ENCODE measurements at places on chromosomes 16 and 17. TPM values are rescaled to one million over a fixed set of nuclear protein-coding genes. Genes with fewer than 3 reads are reported as not detected.

DNA sequence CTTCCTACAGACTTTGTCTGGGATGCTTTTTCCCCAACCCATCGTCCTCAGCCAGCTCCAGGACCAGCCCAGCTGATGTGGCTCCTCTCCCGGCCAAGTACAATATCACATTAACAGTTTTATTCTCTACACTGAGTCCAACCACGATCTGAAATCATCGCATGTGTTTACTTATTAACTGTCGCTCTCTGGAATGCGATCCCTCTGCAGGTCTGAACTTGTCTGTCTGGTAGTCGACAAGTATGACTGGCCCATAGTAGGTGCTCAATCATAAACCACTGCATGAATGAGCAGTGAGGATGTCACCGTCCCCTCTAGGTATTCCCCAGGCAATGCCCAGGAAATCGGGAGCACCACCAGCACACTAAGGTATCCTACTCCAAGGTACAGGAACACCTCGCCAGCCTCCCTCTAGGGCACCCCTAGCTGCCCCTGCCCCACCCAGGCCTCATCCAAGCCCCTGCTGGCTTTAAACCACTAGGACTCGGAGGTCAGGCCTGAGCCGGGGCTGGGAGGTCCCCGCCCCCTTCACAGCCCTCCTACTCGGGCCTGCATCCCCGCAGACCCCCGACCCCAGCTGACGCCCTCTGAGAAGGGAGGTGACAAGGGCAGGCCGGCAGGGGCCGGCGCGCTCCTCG is 27.7 kb downstream of the RTN4RL1 start:
- H3K4me3 ChIP-seq: peak overlapping the region; percentile 51
- no peak for DNase-seq
- no peaks in the 10 kb centered on the region for H3K27me3 ChIP-seq
- H3K36me3 ChIP-seq: no peaks in the 10 kb centered on the region

DNA sequence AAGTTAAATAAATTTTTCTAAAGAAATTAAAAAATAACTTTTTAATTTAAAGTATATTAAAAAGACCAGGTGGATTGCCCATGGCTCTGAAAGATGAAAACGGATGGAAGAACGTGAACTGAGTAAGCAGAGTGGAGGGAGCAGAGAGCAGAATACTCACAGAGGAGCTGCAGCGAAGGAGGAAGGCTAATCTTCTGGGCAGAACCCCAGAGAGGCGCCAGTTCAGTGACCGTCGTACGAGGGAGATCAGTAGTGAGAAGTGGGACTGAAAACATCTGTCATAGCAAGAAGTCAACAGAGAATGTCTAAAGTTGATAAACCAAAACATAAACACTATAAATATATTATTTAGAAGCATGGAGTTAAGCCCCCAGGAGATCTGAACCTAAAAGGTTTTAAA is 34.9 kb downstream of the UBE2G1 start:
- no peak for DNase-seq
- H3K4me1 ChIP-seq: peaks cover 7% of the 10 kb centered on the region
- no peak overlapping the region for H3K27ac ChIP-seq
- H3K36me3 ChIP-seq: no peaks in the 10 kb centered on the region

DNA sequence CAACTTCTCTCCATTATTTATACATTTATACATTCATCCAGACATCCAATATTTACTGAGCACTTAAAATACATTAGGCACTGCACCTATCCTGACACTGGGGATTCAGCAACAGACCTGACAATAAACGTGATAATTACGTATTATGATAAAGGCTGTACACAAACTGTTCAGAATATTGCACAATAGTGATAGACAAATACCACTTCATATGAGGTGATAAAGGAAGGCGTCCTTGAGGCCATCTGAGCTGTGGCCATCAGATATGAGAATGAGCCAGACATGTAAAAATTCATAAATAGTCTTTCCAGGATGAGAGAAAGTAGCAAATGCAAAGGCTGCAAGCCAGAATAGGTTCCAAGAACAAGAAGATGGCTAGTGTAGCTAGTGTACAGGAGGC is 8.6 kb downstream of the USP32 start:
- H3K36me3 ChIP-seq: no peaks in the 10 kb centered on the region
- no peak overlapping the region for H3K4me3 ChIP-seq
- H3K27ac ChIP-seq: no peak overlapping the region
- DNase-seq: no peak
- no peaks in the 10 kb centered on the region for H3K4me1 ChIP-seq

DNA sequence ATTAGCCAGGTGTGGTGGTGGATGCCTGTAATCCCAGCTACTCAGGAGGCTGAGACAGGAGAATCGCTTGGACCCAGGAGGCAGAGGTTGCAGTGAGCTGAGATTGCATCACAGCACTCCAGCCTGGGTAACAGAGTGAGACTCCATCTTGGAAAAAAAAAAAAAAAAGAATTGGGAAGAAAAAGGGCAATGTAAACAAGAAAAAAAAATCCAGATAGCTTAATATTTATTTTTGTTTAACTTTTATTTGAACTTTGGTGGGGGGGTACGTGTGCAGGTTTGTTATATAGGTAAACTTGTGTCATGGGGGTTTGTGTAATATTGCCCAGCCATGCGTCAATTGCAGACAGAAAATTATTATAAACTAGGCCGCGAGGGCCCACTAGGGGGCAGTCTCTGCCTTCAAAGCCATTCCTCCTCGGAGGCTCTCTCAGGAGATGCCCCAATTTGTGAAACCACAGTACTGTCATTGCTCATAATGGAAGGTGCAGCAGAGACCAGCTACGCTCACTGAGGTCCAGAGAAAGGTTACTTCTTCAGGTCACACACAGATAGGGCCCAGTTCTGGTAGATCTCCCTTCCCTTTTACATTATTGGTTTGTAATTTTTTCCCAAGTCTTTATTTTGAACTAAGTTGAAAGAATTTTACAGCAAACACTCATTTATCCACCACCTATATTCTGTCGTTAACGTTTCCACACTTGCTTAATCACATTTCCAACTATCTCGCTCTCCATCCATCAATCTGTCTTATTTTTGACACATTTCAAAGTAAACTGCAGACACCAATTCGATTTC is 206.2 kb downstream of the PRKCB start:
- no peak overlapping the region for H3K27ac ChIP-seq
- no peaks in the 10 kb centered on the region for H3K36me3 ChIP-seq
- peak; percentile 47 for DNase-seq
- H3K4me1 ChIP-seq: no peaks in the 10 kb centered on the region

- no peak for DNase-seq
- H3K4me1 ChIP-seq: no peaks in the 10 kb centered on the region
- no peaks in the 10 kb centered on the region for H3K36me3 ChIP-seq
- no peak overlapping the region for H3K4me3 ChIP-seq
- H3K27ac ChIP-seq: no peak overlapping the region
Observed at GRCh38 chr17:2207815-2208515, 95.6 kb downstream of the SMG6 start.

The CEMP1 gene
- not detected for total RNA-seq

GRCh38 chr17:49994085-49995054 is 654 bp downstream of the DLX3 start:
- H3K4me1 ChIP-seq: peaks cover 13% of the 10 kb centered on the region
- no peak overlapping the region for H3K27ac ChIP-seq
- H3K27me3 ChIP-seq: no peaks in the 10 kb centered on the region
- no peak for DNase-seq

DNA sequence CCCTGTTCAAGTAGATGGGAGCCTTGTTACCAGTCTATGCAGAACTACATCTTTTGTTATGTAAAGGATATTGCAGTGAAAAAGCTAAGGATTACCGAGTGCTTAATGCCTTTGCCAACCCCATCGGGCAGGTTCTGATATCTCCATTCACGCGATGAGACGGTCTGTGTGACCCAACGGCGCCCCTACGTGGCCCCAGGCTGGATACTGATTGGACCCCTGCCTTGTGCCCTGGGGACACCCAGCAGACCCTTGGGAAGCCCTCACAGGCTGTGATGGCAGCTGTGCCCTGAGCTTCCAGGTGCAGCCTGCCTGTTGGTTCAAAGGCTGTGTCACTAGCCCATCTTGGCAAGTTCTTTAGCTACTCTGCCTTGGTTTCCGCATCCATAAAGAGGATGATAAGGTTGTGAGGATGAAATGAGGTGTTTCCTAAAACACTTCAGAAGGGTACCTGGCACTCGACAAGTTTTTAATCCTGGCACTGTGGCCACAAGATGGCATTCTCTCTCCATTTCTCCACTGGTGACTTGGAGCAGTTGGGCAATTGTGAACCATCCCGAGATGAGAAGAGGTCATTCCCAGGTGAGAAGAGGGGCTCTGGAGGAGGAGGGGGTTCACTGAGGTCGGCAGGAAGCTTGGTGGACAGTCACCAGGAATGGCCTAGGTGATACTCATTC is 33.6 kb downstream of the HAPSTR1 start:
- H3K27ac ChIP-seq: no peak overlapping the region
- H3K27me3 ChIP-seq: no peaks in the 10 kb centered on the region
- no peaks in the 10 kb centered on the region for H3K36me3 ChIP-seq
- no peak overlapping the region for H3K4me3 ChIP-seq
- DNase-seq: no peak

The SGF29 gene
- 31.9 TPM for total RNA-seq

DNA sequence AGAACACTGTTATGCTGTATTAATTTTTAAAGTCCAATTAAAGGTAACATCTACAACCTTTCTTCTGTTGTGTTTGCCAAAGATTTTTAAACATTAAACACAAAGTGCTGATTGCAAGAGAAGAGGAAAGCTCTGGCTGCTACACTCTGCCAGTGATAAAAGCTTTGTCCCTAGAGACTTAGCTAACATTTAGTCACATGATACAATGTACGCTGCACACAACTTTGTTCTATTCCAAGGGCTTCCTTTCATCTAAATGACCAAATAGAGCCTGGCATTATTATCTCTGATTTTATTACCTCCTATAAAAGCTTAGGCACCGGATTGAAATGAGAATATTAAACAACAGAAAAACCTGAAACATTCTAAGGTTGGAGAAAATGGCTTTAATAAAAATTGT is 388.7 kb upstream of the PMFBP1 start:
- no peaks in the 10 kb centered on the region for H3K4me1 ChIP-seq
- H3K36me3 ChIP-seq: no peaks in the 10 kb centered on the region
- no peak for DNase-seq
- H3K4me3 ChIP-seq: no peak overlapping the region
- H3K27me3 ChIP-seq: no peaks in the 10 kb centered on the region

- H3K27me3 ChIP-seq: no peaks in the 10 kb centered on the region
- H3K4me1 ChIP-seq: peaks cover 66% of the 10 kb centered on the region
- no peak for DNase-seq
- no peak overlapping the region for H3K4me3 ChIP-seq
Observed at GRCh38 chr17:81027591-81028505, 7.1 kb upstream of the BAIAP2 start.

DNA sequence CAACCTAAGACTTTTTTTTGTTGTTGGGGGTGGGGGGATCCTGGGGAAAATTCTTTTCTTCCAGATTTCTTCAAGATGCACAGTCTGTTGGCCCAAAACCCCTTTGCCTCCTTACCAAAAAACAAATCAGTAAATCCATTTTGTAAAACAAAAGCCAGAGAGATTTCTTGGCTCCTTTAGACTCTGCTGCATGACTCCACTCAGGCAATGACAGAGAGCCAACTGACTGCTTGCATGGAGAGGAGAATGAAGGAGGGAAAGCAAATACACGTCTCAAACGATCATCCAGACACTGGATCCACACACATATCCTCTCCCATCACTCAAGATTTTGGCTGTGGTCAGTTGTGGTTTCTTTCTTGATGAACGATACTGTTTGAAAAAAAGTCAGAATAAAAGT is 13.8 kb downstream of the COPRS start:
- no peak overlapping the region for H3K4me3 ChIP-seq
- DNase-seq: no peak
- H3K27ac ChIP-seq: no peak overlapping the region
- no peaks in the 10 kb centered on the region for H3K27me3 ChIP-seq

The CDT1 gene
- total RNA-seq: not detected

DNA sequence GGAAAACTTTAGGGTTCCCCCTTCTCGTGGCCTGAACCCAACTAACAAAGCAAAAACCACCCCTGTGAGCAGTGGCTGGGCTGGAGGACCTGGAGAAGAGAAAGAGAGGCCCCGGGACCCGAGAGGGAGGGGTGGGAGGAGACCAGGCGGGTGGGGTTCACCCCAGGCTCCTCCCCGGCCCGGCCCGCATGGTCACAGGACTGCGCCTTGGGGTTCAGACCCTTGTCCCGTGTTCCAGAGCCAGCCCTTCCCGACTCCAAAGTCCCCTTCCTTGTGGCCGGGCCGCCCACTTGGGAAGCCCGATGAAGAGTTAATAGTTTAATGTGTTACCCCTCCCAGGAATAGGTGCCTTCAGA is 852 bp downstream of the MARVELD3 start:
- peaks cover 2% of the 10 kb centered on the region for H3K27me3 ChIP-seq
- no peaks in the 10 kb centered on the region for H3K36me3 ChIP-seq
- H3K4me3 ChIP-seq: peak overlapping the region; percentile 8

- H3K27ac ChIP-seq: peak within 1 kb of the TSS; percentile 95
- peak; percentile 67 for DNase-seq
- H3K4me1 ChIP-seq: no peaks in the 10 kb centered on the region
- H3K4me3 ChIP-seq: peak within 1 kb of the TSS; percentile 81
- peaks cover 5% of the 10 kb centered on the region for H3K36me3 ChIP-seq
- H3K27me3 ChIP-seq: no peaks in the 10 kb centered on the region
Observed at GRCh38 chr16:89217388-89218191, at the start of gene ZNF778. TSS of gene ZNF778 (plus strand) at chr16:89217703. CDS start at chr16:89221128, 3,425 bp downstream.

DNA sequence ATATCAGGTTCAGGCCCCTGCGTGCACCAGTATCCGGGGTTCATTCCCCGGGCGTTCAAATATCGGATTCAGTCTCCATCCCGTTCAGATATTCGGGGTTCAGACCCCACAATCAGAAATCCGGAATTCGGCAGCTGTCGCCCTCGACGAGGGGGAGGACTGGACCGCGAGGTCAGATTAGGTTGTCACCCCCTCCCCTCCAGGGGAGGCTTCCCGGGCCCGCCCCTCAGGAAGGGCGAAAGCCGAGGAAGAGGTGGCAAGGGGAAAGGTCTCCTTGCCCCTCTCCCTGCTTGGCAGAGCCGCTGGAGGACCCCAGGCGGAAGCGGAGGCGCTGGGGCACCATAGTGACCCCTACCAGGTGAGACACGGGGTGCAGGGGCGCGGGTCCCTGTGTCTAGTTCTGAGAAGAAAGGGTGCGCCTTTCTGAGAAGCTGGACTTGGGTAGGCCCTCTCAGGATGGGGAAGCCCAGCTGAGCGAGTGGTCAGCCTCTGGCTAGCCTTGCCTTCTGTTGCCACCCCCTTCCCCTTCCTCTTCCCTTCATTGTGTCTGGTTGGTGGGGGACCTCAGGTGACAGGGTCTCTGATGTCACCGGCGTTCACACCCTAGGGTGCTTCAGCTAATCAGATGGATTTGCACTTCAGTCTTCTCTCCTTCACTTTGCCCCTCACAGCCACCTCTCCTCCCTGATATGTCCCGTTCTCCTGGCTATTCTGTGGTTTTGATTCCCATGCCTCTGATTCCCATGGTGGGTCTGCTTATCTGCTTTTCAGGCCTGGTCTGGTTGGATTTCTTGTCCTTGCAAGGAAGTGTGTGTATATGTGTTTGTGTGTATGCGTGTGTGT is 844 bp downstream of the TAOK2 start:
- H3K27ac ChIP-seq: peak overlapping the region; percentile 94
- DNase-seq: no peak
- peaks cover 13% of the 10 kb centered on the region for H3K36me3 ChIP-seq

- H3K27me3 ChIP-seq: no peaks in the 10 kb centered on the region
- no peaks in the 10 kb centered on the region for H3K36me3 ChIP-seq
- no peak overlapping the region for H3K4me3 ChIP-seq
- DNase-seq: no peak
Observed at GRCh38 chr16:65875381-65876055, 491.0 kb upstream of the CDH5 start.

GRCh38 chr17:74419928-74420411 is 11.9 kb upstream of the GPRC5C start:
- H3K27ac ChIP-seq: no peak overlapping the region
- no peaks in the 10 kb centered on the region for H3K27me3 ChIP-seq
- H3K4me1 ChIP-seq: no peaks in the 10 kb centered on the region
- no peak for DNase-seq
- no peak overlapping the region for H3K4me3 ChIP-seq

All from tibial nerve (tissue), 4 donors.